Breast epithelium (tissue), 4 donors: ENCODE measurements at places on chromosomes 5 and 9. TPM values are rescaled to one million over a fixed set of nuclear protein-coding genes. Genes with fewer than 3 reads are reported as not detected.

AQP7 gene
- 29.3 TPM for total RNA-seq

PCSK1 gene
- total RNA-seq: 0.59 TPM

DNA sequence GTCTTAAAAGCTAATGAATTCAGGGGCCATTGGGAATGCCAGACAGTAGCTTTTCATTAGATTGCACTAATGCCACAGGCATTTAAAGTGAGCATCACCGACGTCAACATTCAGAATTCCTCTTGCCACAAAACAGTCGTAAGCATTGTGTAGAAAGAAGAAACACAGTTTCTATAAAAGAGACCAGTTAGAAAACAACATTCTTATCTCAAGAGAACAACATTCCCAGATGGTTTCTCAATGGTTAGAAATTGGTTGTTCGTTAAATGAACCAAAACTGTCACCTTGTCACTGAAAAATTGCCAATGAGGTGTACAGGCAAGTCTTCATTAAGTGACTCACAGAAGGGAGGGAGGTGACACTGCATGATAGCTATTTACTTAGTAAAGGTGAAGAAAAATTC lies 401.6 kb upstream of the PRR16 start:
- DNase-seq: no peak
- no peak overlapping the region for H3K27ac ChIP-seq
- H3K4me3 ChIP-seq: no peak overlapping the region
- no peaks in the 10 kb centered on the region for H3K4me1 ChIP-seq

DNA sequence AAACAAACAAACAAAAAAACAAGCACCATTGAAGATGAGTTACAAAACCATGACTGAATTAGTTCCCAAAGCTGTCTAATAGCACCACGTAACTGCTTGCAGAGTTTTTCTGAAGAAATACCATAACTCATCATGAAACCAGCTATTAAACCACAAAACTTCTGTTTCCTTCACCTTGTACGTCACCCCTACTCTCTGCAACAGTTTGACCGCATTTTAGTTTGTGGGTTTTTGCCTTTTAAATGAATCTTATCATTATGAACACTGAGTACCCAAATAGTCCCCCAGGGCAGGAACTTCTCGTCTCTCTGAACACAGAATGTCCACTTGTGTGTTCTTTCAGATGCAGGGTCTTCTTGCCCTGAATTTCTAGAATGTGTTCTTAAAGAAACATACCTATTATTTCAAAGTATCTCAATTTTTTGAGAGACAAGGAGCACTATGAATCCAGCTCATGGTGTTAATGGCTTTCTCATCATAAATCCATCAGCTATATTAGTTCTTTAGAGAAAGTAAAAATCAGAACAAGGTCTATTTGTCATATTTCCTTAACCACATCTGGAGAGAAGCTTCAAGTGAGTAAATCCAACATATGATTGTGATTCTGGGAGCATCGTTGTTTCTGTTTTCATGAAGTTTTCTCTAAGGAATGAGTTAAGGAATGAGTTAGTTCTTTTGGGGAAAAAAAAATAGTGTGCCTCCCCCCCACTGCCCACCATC lies 210.6 kb downstream of the AUH start:
- H3K27me3 ChIP-seq: no peaks in the 10 kb centered on the region
- no peaks in the 10 kb centered on the region for H3K36me3 ChIP-seq
- no peak overlapping the region for H3K4me3 ChIP-seq

AKNA gene
- 52.0 TPM for total RNA-seq

DNA sequence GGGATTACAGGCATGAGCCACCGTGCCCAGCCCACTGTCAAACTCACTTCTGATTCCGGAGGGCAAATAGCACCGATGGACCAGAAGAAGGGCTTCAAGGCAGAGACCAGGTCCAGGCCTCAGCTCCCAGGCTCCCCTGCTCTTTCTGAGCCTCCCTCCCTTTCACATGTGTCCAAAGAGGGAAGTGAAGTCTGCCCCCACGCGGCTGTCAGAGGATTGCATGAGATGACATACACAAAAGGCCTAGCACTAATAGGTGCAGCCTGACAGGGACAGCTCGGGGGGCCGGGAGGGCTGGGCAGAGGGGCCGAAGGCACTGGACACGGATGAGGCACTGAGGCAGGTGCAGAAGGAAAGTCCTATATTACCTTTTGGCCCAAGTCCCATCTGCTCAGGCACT lies 16.1 kb downstream of the FBP1 start:
- H3K4me1 ChIP-seq: no peaks in the 10 kb centered on the region
- no peaks in the 10 kb centered on the region for H3K36me3 ChIP-seq
- no peaks in the 10 kb centered on the region for H3K27me3 ChIP-seq
- no peak overlapping the region for H3K27ac ChIP-seq
- no peak overlapping the region for H3K4me3 ChIP-seq

C7 gene
- 90.1 TPM for total RNA-seq

DNA sequence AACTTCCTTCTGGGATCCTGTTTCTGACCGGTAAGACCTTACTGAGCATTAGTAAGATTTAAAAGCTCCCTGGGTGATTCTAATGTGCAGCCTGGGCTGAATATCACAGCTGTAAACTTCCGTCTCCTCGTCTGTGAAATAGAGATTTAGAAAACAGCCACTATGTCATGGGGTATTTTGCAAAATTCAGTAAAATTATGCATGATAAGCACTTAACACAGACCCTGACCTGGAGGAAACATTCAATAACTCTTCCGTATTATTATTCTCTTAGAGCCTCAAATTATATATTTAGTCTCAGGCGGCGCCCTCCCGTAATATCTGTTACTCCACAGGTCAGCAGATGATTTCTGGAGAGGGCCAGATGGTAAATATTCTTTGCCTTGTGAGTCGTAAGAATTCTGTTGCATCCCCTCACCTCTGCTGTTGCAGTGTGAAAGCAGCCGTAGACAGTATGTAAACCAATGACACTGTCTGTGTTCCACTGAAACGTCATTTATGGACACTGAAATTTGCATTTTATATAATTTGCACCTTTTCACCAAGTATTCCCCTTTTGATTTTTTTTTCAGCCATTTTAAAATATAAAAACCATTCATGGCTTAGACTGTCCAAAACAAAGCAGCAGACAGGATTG lies 39.2 kb upstream of the RARS1 start:
- no peak overlapping the region for H3K27ac ChIP-seq
- no peak overlapping the region for H3K4me3 ChIP-seq
- H3K27me3 ChIP-seq: no peaks in the 10 kb centered on the region
- H3K4me1 ChIP-seq: no peaks in the 10 kb centered on the region

GRCh38 chr5:146051678-146052077 lies 53.7 kb downstream of the PLAC8L1 start:
- DNase-seq: no peak
- H3K27me3 ChIP-seq: no peaks in the 10 kb centered on the region
- H3K4me3 ChIP-seq: no peak overlapping the region
- no peaks in the 10 kb centered on the region for H3K4me1 ChIP-seq
- H3K36me3 ChIP-seq: no peaks in the 10 kb centered on the region

- H3K4me3 ChIP-seq: no peak overlapping the region
- no peaks in the 10 kb centered on the region for H3K4me1 ChIP-seq
- no peaks in the 10 kb centered on the region for H3K27me3 ChIP-seq
- no peaks in the 10 kb centered on the region for H3K36me3 ChIP-seq
- H3K27ac ChIP-seq: no peak overlapping the region
- no peak for DNase-seq
Observed at GRCh38 chr5:41181691-41182564, 31.4 kb downstream of the C6 start.
